Stimulated activated CD8-positive, alpha-beta memory T cell treated with anti-CD3 and anti-CD28 coated beads, Interleukin-15, amount 100 ng/mL, for 48 hours (primary cell): ENCODE measurements at places on chromosomes 11 and 22.

- DNase-seq, result no peak
Observed at GRCh38 chr22:46408568-46409506, 73.3 kb downstream of the TRMU start.

DNA sequence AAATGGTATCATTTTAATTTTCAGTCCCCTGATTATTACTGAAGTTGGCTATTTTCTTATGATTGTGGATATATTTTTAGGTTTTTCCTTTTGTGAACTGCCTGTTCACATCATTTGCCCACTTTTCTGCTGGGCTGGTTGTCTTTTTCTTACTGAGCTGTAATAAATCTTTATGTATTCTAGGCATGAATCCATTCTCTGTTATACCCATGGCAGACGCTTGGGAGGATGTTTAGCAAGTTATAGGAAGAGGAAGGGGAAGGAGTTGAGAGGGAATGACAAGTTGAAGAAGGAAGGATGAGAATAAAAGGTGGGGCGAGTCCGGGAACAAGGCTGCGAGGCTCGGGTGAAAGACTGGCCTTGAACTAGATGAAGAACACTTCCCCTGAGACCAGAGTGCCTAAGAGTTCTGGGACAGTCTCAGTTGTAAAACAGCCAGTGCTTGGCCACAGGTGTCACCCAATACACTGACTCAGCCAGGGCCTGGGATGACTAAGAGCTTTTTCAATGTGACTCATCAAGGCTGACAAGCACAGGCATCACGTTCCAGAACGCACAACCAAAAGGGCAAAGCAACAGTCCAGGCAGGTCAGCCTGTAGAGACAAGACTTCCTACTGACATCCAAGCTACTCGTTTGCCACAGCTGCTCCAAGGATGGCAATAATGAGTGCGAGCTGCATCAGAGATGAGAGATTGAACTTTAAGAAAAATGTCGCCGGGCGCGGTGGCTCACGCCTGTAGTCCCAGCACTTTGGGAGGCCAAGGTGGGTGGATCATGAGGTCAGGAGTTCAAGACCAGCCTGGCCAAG is 35.2 kb downstream of the LRFN4 start:
- peak; percentile 64 for DNase-seq

DNA sequence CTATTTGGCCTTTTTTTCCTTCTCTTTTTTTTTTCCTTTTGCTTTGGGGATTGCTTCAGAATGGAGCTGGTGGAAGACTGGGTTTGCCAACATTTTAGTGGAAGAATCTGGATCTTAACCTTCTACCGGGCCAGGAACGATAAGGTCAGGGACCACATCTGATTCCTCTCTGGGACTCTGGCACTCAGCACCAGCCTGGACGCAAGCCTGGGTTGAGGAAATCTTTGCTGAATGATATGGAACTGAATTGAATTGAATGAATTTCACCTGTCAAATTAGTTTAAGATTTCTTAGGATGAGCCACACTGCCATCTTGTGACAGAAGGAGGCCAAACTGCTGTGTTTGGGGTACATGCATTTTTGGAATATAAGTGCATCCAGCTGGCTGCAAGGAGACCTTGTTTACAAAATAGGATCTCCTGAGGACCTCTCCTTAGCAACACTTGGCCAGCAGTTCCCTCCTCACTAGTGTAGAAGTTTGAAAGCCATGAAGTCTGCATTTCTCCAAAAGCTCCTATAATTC is 30.4 kb downstream of the TPBGL start:
- no peak for DNase-seq

DNA sequence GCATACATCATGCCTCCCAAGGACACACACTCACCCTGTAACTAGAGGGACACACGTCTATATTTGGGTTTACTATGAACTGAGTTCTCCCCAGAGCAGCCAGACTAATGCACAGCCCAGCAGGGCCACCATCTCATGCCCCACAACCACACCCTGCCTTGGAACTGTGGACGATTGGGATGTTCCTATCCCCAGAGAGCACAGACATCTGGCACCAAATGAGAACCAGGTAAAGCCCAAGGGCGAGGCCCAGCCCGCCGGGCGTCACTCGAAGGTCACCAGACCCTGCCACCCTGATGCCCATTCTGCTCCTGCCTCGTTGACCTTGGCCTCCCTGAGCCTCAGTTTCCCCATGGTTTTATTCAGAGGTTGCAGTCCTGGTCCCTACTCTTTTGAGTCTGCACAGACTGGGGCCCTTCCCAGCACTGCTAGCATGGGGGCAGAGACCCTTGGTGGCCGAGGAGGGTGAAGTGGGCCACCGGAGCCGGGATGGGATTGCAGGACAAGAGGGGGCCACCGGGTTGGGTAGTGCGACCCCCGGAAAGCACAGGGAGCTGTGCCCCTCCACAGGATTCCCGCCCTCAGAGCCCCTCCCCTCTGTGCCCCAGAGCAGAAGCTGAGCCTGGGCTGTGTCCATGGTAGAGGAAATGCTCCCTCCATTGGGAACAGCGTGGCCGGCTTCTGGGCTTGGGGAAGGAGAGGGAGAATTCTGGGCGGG is 56.8 kb downstream of the IGLL5 start:
- DNase-seq, result no peak

GRCh38 chr22:49768951-49769690 is 58.6 kb downstream of the BRD1 start:
- no peak for DNase-seq

DNA sequence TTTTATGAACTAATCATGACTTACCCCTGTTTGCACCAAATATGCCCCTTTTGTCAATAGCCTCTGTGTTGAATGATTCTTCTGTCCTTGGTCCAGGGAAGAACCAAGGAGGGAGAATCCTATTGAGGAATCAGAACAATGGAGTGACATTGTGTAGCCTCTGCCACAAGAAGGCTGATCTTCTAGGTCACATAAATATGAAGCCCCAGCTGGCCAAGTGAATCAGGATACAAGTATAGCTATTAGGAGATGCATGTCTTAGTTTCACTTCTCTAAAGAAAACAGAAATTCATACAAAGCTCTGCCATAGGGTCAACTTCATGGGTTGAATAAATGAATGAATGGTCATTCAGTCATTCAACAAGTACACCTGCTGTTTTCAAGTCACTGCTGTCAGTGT is 118.2 kb upstream of the BLID start:
- no peak for DNase-seq

- DNase-seq, result peak; percentile 53
Observed at GRCh38 chr22:42444077-42444904, 12.1 kb upstream of the NFAM1 start.

DNA sequence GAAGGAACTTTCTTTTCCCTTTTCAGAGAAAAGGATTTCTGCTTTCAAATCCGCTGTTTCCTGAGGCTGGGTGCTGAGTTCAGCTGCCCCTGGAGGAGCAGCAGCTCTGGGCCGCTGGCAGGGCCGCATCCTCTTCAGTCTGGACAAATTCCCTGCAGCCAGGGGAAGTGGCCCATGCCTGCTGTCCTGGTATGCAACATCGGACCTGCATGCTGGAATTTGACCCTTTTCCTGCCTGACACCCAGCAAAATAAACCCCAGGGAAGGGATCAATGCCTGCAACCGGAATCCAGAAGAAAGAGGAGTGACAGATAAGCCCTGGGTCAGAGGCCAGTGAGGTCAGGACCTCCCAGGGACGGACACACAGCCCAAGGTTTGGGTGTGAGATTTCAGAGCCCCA is 54.1 kb upstream of the LINC01488 start:
- DNase-seq, result no peak

DNA sequence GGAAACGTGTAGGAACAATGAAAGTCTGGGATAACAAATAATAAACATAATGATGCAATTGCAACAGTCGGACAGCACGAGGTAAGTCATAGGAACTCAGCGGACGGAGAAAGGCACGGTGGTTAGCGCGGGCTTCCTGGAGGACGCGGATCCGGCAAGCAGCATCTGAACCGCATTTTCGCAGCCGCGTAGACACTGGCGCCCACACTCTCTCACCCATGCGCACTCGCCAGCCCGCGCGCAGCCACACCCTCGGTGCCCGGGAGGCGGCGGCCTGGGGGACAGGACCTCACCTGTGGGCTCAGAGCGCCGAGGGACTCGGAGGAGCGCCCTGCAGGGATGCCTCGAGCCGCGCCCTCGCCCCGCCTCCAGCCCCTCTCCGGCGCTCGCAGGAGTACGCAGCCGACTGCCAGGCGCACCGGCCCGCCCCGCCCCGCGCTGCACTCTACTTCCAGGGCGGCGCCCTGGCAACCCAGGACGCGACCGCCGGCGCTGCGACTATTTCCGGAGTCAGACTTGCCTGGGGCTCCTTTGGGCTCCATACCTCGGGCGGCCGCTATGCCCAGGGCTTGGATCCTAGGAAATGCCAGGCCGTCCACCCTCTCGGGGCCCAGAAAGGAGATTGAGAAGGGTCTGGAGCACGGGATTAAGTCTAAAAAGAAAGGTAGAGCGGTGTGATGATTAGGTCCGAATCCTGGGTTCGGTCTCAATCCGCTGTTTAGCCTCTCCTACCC is at the start of gene TTLL1:
TSS of gene TTLL1 (minus strand) at position 408 of the 734 bp plus-strand sequence. CDS start 13,805 bp downstream, outside the sequence.
- peak; percentile 92 for DNase-seq

- no peak for DNase-seq
Observed at GRCh38 chr22:36192542-36192941, 9.1 kb downstream of the APOL4 start.

DNA sequence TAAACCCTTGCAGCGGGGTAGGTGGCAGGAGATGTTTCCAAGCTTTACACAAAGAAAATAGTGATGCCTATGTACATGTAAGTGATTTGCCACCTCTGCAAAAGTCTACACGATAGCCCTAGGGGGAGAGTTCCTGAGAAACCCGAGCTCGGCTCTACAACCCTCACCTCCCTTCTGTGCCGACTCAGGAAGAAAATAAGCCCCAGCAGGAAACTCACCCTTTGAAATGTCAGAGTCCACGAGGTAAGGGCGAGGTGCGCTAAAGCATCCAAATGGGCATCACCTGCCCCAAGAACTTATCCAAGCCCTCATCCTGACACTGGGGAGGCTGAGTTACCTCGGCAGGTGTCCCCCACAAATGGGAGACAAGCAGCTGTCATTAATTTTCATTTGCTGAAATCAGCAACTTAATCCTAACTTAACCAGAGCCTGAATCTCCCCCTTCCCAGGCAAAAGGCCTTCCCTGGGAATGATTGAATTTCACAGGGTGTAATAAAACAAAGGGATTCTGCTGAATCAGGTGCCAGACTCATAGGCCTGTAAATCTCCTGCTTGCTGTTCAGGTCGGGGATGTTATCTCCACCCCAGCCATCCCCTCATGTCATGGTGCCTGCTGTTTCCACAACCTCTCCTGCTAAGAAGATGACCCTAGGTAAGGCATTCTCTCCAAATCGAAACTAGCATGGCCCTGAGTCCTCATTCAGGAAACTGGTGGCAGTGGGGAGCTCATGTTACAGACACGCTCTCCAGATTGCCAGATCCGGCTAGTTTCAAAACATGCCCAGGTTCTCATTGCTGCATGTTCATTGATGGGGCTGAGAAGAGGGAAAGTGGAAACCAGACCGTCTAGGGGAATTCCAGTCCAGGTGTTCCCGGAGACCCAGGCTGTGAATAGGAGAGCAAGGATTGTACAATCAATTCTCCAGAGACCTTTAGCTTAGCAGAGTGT is 105.3 kb upstream of the KIRREL3 start:
- DNase-seq, result no peak

GRCh38 chr11:2387266-2387987 is 10.3 kb downstream of the CD81 start:
- no peak for DNase-seq

GRCh38 chr22:22032906-22033802 is 50.6 kb upstream of the TOP3B start:
- no peak for DNase-seq

- DNase-seq, result no peak
Observed at GRCh38 chr11:79547256-79547655, 106.4 kb upstream of the TENM4 start.

- no peak for DNase-seq
Observed at GRCh38 chr11:1918436-1919315, 827 bp upstream of the TNNT3 start.

- no peak for DNase-seq
Observed at GRCh38 chr11:986270-986951, 50.1 kb downstream of the MUC6 start.

- no peak for DNase-seq
Observed at GRCh38 chr11:27722117-27722952, 22.1 kb upstream of the BDNF start.

DNA sequence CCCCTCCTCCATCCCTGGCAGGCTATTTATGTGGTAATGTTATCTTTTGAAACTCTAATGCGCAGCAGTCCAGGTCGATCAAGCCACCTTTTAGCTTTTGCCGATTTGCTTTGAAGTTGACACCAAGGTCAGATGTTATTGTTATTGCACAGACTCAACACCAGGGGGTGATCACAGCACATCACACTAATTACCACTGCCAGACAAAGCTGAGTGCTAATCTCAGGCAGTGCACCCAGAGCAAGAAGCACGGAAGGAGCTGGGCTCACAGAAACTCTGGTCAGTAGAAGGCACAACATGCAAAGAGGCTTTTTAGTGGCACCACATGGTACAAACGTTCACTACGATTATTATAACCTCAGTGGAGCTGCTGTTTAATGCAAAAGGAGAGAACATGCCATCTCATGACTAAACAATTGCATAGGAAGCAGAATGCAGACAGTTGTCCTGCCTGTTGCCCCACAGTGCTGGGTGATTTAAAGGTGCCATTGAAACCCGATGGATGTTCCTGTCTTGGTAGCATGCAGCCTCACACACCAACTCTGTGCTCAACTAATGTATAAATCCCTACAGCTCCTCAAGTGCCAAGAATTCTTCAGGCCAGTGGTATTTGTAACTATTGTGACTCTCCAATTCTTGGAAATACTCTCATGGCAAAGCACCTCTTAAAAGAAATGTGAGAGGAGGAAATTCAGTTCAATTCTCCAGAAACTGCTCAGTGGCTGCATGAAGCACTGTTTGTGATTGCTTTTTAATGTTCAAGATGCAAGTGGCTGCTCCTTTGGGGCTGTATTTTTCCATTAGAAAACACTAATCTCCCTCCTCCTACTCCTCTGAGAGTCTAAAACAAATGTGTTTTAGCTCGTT is 353.9 kb upstream of the DDI1 start:
- DNase-seq, result peak; percentile 16

DNA sequence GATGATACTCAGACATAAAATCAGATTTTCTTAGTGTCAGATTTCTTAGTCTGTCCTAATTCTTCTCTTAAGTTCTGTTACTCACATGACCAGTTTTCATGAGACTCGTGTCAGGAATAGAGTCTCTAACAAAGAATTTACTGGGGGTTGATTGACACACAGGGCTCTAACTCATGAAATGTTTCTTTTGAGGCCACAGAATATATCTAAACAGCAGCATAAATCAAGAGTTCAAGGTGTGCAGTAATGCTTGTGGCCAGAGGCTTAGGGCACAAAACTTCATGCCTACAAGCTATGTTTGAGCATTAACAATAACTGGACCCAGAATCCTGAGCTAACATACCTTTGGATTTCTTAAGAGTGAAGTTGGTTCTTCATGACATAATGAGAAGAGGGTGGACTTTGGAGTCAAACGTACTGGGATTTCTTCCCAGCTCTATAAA is 237.2 kb downstream of the DDX10 start:
- DNase-seq, result no peak

GRCh38 chr11:91163619-91164451 is 941.0 kb upstream of the CHORDC1 start:
- no peak for DNase-seq
